ENCODE measurements at places on chromosomes 7 and 10. TPM values are rescaled to one million over a fixed set of nuclear protein-coding genes. Genes with fewer than 3 reads are reported as not detected.

SFTPA1 gene
- total RNA-seq: not detected

MRPL32 gene
- total RNA-seq: 58.8 TPM

CALCR gene
- total RNA-seq: not detected

CYP2E1 gene
- 0.93 TPM for total RNA-seq

CUL2 gene
- total RNA-seq: 56.3 TPM

SHH gene
- total RNA-seq: under 0.01 TPM

PTPRN2 gene
- total RNA-seq: under 0.01 TPM

AKR1C1 gene
- 33.2 TPM for total RNA-seq

TEX36 gene
- not detected for total RNA-seq

C10orf53 gene
- total RNA-seq: not detected

GTF2IRD2 gene
- total RNA-seq: 2.4 TPM

EGR2 gene
- 0.64 TPM for total RNA-seq

CALML3 gene
- 9.2 TPM for total RNA-seq

APBB1IP gene
- total RNA-seq: not detected

PRLHR gene
- not detected for total RNA-seq

NRCAM gene
- 49.5 TPM for total RNA-seq

RINT1 gene
- total RNA-seq: 20.8 TPM

NUP205 gene
- 66.3 TPM for total RNA-seq

C7orf33 gene
- total RNA-seq: not detected

GNAT3 gene
- not detected for total RNA-seq

DNAJB6 gene
- 117 TPM for total RNA-seq

ANKRD2 gene
- total RNA-seq: 0.43 TPM

SAP25 gene
- total RNA-seq: not detected

PRKAG2 gene
- total RNA-seq: 21.4 TPM

ECHS1 gene
- 45.8 TPM for total RNA-seq

All from nasal cavity respiratory epithelium epithelial cell of viscerocranial mucosa (primary cell).